Activated CD8-positive, alpha-beta T cell treated with anti-CD3 and anti-CD28 coated beads, Interleukin-2, amount 10 ng/mL, durations not matched to agents 7 days and 5 days (primary cell): ENCODE measurements at places on chromosomes 7 and 10. TPM values are rescaled to one million over a fixed set of nuclear protein-coding genes. Genes with fewer than 3 reads are reported as not detected.
A peak's percentile ranks its signal among the peaks of the same experiment; 100 is the strongest.

DNA sequence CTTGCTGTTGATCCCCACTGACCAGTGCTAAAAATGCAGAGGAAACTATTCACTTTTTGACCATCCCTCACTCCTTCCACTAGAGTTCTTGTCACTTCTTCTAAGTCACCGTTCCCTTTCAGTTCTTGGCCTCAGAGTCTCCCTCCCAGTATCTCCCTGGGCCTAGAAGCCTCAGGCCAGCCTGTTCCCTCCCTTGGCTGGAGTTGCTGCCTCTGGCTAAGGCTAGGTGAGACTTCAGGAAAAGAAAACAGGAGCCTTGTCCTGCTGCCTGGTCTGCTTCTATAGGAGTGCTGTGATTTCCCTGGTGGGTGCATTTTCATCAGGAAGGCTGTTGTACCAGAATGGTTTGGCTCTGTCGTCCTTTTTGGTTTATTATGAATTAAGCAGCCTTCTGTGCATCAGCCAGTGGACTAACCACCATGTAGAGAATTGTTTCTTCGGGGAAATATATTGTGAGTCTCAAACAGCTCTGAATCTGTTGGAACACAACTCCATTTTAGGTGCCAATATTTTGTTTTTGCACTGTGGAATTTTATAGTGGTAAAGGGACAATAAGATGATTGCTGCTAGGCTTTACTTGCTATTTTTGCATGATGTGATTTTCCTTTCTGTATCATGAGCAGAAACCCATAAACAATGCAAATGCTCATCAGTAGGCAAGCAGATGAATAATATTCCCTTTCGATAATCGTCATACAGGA lies 233.4 kb upstream of the FZD1 start:
- DNase-seq, result no peak

- no peak for DNase-seq
Measured at GRCh38 chr10:125926247-125926646, 29.9 kb downstream of the FANK1 start.

GRCh38 chr7:82416402-82416801 lies 27.2 kb downstream of the CACNA2D1 start:
- no peak for DNase-seq

GRCh38 chr7:95595746-95596197 lies 544 bp downstream of the PDK4 start:
- DNase-seq, result no peak

GRCh38 chr10:5563991-5564536 lies 39.3 kb downstream of the CALML3 start:
- DNase-seq, result peak; percentile 33

DNA sequence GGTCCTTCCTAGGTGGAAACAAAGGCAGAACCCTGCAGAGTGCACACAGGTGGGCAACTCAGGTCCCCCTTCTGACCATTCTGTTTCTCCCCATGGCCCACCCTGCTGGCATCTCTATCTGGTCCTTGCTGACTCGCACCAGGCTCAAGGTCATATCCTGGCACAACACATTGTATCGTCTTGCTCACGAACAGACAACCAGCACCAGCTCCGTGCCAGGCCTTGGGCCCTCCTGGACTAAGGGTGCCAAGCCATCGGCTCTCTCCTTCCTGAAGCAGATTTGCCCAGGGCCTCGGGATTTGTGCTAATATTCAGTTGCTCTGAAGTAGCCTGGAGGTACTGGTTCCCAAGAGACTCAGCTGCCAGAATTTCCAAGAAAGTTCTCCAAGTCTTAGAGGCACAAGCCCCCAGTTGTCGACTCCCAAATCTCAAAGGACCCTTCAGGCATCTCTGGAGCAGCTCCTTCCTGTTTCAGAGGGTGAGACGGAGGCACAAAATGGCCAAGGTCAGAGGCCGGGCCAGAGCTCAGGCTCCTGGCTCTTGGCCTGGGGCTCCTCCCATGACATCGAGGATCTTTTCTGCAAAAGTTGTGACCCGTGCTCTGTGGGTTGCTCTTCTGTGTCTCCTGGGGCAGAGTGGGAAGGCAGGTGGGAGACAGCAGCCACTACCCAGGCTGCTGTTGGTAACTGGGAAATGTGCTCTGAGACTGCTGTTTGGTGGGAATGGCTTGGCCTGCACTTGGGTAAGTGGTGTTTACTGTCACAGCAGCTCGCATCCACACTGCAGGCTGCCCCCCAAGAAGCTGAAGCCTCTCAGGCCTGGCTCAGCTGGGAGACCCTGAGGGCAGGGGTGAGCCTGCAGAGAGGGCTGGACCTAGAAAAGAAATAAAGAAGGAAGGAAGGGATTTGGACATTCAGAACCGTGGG lies 121.3 kb downstream of the RGS10 start:
- no peak for DNase-seq

DNA sequence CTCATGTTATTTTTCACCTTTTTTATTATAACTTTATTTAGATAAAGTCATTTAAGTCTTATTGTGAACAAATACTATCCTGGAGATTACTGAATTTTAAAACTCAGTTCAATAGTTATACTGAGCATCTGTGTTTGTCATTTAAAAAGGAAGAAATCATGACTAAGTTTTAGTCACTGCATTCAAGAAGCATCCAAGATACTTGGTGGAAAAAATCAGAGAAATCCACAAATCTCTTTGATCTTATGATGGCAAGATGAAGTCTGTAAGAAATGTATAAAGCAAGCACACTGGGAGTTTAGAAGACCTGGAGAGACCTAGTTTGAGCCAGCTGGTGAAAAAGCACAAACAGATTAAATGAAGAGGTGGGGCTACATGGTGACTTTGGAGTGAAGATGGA lies 529.8 kb upstream of the IGFBP3 start:
- no peak for DNase-seq

DNA sequence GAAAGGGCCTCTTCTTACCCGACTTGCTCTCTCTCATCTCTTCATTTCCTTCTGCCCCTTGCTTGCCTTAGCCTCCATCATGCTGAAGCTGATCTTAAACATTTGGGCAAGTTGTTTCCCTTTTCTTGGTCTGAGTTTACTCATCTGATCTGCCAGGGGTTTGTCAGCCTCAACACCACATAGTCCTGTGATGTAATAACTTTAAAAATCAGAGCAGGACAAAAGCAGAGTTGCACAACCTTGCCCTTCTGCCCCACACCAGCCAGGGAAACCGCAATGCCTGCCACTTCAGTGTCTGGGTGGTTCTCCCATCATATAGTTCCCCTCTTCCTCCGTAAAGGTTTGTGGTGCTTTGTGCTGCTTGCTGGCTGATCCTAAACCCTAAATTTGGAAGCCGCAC lies 9.9 kb upstream of the LIPM start:
- DNase-seq, result no peak

ELFN1 gene
- not detected for total RNA-seq

ST8SIA6 gene
- total RNA-seq, result not detected

TMEM26 gene
- not detected for total RNA-seq

CRTAC1 gene
- total RNA-seq, result not detected

GSTO2 gene
- total RNA-seq, result 0.94 TPM

SGMS1 gene
- 14.2 TPM for total RNA-seq
